ENCODE measurements at places on chromosomes 3 and 15.

DNA sequence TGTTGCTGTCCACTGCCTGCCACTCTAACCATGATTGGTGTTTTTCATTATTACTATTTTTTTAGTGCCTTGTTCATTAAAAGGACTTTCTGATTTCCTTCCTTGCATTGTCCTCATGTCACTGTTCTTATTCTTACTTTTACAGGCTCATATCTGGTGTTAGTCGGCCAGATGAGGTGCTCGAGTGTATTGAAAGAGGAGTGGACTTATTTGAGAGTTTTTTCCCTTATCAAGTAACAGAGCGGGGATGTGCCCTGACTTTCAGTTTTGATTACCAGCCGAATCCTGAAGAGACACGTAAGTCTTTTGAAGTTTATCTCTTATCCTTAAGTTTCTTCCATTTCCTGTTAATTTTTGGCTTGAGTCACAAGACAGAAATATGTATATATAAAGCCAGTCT lies 23.2 kb downstream of the QTRT2 start:
- peak; percentile 32 for DNase-seq

DNA sequence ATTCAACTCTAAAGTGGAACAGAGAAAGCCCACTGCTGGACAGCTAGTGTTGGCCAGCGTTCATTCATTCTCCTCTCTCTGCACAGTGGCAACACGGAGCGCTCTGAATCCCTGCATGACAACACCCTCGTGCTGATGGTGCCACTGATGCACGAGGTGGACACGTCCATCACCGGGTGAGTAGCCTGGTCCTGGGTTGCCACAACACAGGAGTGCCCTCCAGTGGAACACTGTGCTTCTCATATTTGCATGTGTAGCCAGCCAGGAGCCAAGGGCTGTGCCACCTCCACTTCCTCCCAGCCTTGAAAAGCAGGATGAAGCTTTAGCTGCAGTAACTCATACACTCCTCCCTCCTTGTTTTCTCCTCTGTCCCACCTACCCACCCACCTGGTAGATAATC lies 120.0 kb upstream of the CTDSPL start:
- DNase-seq: no peak

DNA sequence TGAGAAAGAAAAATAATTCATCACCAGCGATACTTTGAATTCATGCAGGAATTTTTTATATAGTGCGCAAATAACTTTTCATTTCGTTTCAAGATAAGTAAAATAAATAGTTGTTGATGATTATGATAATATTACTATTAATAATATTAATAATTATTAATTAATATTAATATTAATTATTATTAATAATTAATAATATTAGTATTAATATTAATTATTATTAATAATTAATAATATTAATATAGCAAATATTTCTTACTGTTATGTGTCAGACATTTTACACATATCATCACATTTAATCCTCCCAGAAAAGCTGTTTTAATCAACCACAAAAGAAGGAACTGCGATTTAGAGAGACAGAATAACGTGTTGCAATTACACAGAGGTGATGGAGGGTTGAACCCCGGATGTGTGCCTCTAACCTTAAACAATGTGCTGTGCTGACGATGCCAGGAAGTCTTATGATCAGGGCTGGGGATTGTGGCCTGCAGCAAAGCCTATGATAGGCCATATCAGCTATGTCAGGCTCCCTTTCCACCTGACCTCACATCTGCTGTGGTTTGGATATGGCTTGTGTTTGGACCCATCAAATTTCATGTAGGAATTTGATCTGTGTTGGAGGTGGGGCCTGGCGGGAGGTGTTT lies 263.5 kb upstream of the NR2F2 start:
- DNase-seq: no peak

GRCh38 chr15:35306361-35306981 lies 221.4 kb upstream of the NANOGP8 start:
- peak; percentile 72 for DNase-seq
